Right kidney (tissue), 9 donors: ENCODE measurements at places on chromosomes 2 and 18.

DNA sequence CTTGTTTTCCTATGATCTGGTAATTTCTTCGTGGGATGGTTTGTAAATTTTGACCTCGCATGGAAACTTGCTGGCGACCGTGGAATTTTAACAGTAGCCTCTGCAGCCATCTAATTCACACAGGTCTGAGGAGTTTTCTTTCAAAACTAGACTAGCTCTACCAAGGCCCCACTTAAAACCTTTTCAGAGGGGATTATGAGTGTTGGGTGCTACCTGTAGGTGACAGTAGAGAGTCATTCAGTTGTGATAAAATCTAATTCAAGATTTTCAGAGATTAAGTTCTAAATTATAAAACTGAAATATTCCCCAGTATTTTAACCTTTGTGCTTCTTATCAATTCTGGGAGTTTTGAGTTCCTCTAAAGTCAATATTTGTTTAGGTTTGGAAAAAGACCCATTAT is 31.0 kb downstream of the THSD7B start:
- no peak for DNase-seq

- no peak for DNase-seq
These were observed 20.7 kb upstream of the ALLC start for GRCh38 chr2:3637311-3637675.

DNA sequence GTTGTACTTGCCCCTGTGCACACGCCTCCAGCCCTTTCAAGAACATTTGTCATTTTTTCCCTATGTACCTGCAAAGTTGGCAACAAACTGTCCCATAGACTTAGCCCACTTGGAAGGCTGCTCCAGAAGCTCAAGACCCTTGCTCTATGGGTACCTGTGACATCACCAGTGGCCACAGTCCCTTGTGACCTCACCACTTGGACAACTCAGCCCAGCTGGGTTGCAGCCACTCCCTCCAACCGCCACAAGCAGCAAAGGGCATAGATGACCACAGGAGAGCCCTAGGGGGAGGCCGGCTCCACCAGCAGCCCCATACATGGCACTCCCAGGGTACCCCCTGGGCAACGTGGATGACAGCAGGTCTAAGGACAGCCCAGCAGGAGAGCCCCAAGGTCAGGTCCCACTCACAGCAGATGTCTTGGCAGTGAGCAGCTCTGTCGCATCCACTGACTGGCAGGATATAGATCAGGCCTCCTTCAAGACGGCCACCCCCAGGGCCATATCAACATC is at the start of gene TEX44:
TEX44 (plus strand) TSS at position 229 of the 510 bp plus-strand sequence; CDS start at position 317, 88 bp downstream.
- no peak for DNase-seq

DNA sequence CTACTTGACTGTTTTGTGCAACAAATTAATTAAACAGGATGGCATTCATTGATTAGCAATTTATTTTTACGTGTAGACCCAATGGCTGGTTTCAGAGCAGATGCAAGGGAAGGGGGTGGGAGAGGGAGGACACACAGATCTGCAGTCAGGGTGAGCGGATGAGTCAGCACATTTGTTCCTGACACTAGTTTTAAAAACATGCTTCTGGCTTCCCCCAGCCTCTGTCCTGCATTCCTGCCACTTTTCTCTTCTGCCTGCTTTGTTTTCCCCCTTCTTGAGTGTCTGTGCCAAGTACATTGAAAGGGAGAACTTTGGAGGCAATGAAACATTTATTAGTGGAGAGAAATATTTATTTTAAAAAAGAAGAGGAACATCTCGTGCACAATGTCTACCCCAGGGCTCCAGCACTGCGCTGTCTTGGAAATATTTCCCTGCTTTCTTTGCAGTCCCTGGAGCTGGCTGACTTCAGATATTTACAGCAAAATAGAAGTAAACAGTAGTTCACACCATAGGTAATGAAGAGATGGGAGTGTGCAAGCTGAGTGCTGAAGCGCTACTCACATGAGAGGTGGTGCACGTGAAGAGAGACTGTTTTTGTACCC is 52.2 kb downstream of the NRP2 start:
- DNase-seq: no peak

- DNase-seq: peak; percentile 65
These were observed 266.5 kb downstream of the HRH4 start for GRCh38 chr18:24726727-24727492.

DNA sequence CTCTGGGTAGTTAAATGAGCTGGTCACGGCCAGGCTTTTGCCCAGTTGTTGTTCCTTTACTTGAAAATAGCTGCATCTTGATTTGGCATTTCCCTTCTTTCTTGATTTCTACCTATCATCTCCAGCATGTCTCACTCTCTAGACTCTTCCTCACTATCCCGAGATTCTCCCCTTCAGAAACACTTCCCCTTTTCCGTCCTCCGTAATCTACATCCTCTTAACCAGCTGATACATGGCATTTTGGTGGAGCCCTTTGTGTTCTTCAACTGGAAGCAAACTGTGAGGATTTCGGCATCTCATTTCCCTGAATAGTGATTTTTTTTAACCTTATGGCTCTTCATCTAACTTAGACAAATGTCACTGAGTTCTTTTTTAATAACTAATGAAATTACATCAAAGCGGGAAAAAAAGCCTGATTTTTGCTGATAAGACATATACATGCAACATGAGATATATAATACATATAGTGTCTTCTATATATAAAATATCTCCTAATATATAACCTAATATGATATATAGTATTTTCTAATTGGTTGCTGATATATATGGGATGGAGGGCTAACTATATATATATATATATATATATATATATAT is 220.2 kb upstream of the RASGRP3 start:
- DNase-seq: no peak

DNA sequence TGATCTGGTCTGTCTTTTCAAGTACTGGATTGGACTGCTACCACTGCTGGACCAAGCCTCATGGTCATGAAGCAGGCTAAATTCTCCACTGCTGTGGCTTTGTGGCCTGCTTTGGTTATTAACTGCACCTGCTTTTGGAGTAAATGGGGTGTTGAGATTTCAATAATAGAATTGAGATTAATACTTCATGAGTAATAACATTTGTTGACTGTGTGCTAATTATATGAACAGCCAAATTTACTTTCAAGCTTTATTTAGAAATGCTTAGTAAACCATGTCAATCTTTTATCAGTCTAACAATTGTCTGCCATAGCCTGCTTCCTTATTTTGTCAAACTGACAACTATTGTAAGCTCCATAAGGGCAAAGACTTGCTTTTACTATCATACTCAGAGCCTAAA is 27.4 kb upstream of the MTIF2 start:
- no peak for DNase-seq

GRCh38 chr2:121579309-121579708 is 48.6 kb downstream of the RNU4ATAC start:
- no peak for DNase-seq

DNA sequence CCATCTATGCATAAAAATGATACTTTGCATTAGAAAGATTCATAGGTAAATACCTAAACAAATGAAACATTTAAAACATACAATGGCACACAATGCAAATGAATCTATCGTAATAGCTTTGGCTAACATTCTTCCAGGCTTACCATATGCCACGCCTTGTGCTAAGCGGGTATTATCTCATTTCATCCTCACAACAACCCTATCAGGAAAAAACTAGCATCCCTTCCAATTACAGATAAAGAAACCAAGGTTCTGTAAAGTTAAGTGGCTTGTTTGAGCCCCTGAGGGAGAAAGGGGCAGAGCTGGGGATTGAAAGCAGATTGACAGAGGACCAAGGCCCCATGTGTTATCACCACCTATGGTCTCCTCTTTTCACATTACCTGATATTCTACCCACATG is 145.4 kb upstream of the ETAA1 start:
- DNase-seq: no peak

GRCh38 chr2:226730481-226730880 is 69.1 kb downstream of the IRS1 start:
- no peak for DNase-seq

GRCh38 chr2:20617892-20618467 is 32.9 kb downstream of the HS1BP3 start:
- DNase-seq: peak; percentile 69

DNA sequence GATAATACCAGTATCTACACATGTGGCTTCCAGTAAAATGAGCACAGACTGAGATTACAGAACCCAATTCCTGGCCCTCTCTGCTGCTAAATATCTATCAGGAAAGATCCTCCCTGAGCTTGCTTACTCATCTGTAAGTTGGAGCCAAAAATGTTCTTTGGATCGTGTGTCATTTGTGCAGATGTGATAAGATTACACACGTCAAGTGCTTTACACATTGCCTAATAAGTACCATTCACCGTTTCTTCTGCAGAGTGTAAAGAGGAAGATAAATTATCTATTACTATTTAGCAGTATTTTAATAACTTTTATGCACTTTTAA is 23.2 kb upstream of the SLC20A1 start:
- DNase-seq: no peak

- no peak for DNase-seq
These were observed 212.6 kb downstream of the TNS1 start for GRCh38 chr2:217790195-217790594.

- no peak for DNase-seq
These were observed 236.1 kb upstream of the SIX3 start for GRCh38 chr2:44705356-44705755.

DNA sequence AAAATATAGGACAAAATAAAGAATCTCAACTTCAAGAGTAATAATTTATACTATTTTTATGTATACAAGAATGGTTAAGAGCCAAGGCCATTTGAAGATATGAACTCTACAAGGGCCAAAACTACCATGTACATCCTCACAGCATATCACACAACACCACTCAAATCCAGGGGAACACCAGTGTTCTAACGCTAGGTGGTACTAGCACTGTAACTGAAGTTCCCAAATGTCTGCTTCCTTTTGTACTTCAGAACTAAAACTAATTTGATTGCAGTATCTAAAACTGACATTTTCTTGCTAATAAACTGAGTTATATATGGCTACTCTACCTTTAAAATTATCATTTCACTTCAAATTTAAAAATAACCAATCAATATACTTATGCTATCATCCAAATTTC is 47.0 kb downstream of the REV1 start:
- no peak for DNase-seq

GRCh38 chr2:47251404-47251675 is 96.2 kb upstream of the STPG4 start:
- no peak for DNase-seq

DNA sequence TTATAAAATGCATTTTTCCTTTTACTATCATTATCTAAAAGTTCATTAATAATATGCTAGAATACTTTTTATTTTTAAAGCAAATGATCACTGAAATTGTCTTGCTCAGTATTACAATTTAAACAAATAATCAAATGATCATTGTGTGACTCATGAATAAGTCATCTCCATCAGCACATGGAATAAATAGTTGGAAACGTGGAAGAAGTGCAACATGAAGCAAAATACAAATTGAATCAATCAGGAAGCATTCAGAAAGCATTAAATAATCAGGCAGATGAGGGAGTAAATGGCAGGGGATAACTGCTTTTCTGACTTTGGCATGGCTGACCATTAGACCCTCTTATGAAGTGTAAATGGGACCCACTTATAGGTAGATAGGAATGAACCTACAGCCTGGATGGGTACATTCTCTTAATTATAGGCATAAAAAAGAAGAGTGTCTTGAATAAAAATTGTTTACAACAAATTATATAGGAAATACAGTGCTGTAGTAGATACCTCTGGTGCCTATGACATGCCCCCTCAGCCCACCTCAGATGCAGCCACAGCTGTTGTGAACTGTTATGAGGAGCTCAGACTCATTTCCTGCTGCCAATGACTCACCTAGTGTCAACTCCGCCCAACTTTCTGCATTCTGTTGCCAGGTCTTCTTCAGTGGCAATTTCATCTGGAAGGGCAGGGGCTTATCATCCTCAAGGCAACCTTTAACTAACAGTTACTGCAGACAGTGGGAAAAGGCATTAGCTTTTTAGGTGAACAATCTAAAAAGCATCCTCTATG is 936.0 kb downstream of the TRIB2 start:
- DNase-seq: no peak

DNA sequence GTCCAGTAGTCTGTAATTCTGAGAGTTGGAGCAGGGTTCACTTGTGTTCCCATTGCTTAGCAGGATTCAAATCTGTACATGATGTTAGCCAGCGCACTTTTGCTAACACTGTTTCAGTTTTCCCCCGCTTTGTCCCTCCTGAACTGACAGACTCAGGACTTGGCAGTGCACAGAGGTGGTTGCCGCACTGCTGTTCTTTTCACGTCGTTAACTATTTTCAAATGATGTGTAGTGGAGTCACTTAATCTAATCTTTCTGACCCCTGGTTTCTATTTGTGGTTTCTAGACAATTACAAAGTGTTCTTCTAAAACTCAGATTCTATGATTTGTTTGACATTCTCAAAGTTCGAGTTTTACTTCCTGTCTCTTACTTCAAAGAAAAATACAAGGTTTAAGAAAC is 234.5 kb downstream of the RBM43 start:
- DNase-seq: no peak

GRCh38 chr2:222909286-222909685 is 48.5 kb downstream of the ACSL3 start:
- DNase-seq: no peak

- no peak for DNase-seq
These were observed 46.8 kb downstream of the MYO3B start for GRCh38 chr2:170224692-170225294.

DNA sequence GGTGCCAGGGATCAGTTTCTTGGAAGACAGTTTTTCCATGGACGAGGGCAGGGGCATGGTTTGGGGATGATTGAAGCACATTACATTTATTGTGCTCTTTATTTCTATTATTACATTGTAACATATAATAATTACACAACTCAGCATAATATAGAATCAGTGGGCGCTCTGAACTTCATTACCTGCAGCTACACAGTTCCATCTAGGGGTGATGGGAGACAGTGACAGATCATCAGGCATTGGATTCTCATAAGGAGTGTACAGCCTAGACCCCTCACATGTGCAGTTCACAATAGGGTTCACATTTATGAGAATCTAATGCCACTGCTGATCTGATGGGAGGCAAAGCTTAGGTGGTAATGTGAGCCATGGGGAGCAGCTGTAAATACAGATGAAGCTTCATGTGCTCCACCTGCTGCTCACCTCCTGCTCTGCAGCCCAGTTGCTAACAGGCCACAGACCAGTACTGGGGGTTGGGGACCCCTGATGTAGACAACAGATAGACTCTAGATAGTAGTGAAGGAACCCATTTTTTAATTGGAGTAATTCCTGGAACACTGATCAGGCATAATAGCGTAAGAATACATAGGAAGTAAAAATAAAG is 41.5 kb upstream of the MC4R start:
- no peak for DNase-seq
